ENCODE measurements at places on chromosomes 4 and X.
A peak's percentile ranks its signal among the peaks of the same experiment; 100 is the strongest.

DNA sequence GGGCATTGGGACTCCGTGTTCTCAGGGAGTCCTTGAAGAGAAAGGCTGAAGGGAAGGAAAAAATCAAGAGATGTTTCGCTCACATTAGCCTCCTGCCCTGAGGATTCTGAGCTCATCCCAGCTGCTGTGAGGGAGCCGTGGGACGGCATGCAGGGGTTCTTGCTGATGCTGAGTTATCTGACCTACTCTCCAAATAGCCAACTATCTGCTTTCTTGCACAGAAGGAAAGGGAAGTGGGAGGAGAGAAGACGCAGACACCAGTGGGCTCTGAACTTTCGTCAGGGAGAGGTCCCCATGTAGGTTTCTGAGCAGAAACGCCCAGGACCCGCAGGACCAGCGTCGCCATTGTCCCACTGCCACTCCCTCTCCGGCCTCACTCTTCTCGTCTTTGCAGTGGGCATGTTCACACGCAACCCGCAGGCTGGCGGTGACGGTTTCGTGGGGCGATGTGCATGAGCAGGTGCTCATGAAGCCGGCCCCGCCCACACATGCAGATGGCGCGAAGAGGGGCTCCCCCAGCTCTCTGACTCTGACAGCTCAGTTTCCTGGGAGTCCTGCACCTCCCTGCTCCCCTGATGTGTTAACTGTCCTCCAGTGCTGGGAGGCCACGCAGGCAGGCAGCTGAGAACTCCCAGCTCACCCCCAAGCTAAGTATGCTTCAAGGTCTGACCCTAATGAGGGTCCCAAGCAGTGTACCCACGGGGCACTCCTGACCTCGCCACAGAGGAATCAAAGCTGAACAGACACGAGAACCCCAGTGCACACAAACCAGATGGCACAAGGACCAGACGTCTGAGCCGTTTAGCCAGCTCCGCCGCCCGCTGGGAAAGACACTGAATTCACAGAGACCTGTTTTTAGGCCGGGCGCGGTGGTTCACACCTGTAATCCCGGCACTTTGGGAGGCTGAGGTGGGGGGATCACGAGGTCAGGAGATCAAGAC lies 13.6 kb upstream of the ABLIM2 start:
- DNase-seq: no peak

DNA sequence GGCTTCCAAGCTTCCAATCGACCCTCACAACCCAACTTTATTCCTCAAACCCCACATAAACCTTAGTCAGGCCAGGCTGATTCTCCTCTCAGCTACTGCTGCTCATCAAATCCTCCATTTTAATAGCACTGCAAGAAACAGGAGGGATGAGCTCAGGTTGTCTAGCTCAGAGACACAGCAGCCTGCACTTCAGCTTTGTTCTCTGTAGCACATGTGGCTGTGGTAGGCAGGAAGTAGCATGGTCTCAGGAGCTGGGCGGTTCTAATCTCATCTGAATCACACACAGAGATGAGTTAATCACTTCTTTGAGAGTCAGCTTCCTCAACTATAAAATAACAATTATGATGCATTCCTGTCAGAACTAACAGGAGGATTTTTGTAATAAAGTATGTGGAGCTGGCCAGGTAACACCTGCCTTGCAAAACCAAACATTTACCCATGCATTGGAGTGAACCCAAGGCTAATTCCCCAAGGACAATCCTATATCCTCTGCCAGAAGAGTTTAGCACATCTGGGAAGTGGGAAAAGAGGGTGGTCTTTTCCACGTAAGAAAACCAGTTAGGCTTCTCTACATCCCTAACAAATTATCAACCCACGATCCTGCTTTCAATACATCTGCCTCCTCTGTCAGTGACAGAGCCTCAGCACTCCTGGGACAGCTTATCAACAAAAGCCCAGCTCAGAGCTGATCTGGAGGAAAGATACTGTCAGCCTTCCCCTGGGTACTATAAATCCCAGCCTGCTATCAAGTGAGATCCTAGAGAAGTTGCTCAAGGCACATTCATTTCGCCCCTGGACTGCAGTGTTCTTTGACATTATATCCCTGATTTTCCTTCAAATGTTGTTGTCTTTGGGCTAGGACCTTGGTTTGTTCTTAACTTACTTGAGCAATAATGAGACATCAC lies 32.8 kb downstream of the ELOVL6 start:
- peak; percentile 48 for DNase-seq

- DNase-seq: no peak
These were observed 9.3 kb downstream of the CCDC160 start for GRCh38 chrX:134246282-134246681.

DNA sequence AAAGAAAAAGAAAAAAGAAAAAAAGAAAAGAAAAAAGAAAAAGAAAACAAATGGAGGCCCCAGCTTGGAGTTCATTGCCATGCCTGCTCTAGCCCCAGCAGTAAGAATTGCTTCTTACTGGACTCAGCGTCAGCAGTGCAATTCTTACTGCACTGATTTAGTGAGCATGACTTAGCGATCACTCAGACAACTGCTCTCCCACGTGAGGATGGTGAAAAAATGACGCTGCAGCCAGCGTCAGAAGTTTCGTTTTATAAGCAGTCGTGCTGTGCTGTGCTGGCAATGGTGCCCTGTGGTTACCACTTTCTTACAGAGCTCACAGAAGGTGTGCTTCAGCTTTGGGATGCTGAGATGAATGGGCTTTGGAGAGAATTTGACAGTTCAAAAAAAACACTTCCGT lies 68.3 kb upstream of the DDX3X start:
- DNase-seq: peak; percentile 49

DNA sequence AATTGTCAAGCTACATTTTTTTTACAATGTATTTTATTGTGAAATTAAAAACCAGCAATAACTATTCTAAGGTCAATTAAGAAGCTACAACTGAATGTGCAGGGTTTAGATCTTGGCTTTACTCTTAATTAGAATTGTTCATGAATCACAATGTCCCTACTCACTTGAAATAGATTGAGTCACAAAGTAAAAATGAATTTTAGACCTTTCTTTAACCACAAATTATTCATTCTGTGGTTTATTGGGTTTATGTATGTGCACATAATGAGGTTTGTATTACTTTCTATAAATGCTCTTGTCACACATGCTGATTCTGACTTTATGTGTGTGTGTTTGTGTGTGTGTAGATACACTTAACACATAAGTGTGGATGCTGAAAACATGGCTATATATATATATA lies 647.0 kb upstream of the AADAT start:
- peak; percentile 4 for DNase-seq

- DNase-seq: no peak
These were observed 63.7 kb downstream of the MSX1 start for GRCh38 chr4:4923201-4923600.

DNA sequence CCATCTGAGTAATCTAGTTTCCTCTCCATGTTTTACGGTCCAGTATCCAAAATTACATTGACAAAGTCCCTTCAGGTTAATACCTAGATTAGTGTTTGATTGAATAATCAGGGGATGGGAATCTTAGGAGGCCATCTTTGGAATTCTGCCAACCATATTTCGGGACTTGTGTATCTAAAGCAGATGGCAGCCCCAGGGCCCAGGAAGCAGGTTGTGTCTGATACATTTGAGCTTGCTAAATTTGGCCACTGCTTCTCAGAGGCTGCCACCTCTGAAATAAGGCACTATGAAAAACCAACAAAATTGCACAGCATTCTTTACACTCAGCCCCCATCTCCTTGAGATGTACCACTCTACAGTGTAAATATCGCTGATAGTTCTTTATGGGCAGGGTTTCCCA lies 102.1 kb downstream of the ASB9 start:
- no peak for DNase-seq

GRCh38 chr4:153169776-153170175 lies 34.5 kb upstream of the TRIM2 start:
- DNase-seq: no peak

DNA sequence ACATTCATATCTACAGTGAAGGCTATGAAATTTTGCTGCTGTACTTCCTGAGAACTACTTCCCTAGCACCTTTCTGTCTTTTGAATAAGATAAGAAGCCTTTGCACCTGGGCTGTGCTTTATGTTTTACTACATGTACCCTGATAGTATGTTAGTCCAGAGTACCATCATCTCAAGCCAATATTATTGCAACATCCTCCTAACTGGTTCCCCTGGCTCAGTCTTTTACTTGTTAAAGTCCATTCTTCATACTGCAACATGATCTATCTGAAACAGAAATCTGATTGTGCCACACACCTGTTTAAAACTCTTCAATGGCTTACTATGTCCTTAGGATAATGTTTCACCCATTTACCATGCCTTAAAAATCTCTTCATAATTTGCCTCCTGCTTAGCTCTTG lies 102.3 kb downstream of the AGTR2 start:
- DNase-seq: no peak

DNA sequence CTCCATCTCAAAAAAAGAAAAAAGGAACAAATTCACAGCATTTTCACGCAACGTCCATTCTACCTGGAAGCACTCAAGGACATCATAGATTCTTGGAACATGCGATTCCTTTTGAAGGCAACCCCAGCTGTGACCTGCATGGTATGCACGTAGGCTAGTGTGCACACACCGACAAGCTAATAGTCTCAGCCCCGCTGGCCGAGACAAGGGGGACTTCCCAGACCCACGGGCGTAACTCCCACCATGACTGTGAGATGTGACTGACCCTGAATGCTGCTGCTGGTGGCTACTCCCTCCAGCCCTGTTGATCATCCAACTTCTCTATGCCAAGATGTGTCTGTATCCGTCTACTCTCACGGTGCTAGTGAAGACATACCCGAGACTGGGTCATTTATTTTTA lies 78.3 kb downstream of the CRLF2 start:
- DNase-seq: no peak

GRCh38 chr4:185369731-185370130 lies 26.0 kb downstream of the LRP2BP start:
- peak; percentile 14 for DNase-seq
